Choroid plexus epithelial cell (primary cell): ENCODE measurements at places on chromosomes 4 and X.
A peak's percentile ranks its signal among the peaks of the same experiment; 100 is the strongest.

- peak; percentile 23 for DNase-seq
Measured at GRCh38 chr4:172514011-172514410, 654.6 kb upstream of the GALNT7 start.

GRCh38 chrX:40100537-40101429, 3.0 kb upstream of the BCOR start:
- no peak for DNase-seq

- DNase-seq, result peak; percentile 7
Measured at GRCh38 chrX:87528487-87528886, 10.9 kb downstream of the KLHL4 start.

GRCh38 chr4:81116566-81116965, 86.1 kb downstream of the BMP3 start:
- no peak for DNase-seq

- peak; percentile 33 for DNase-seq
Measured at GRCh38 chrX:141642979-141643378, 53.5 kb downstream of the SPANXA2 start.

DNA sequence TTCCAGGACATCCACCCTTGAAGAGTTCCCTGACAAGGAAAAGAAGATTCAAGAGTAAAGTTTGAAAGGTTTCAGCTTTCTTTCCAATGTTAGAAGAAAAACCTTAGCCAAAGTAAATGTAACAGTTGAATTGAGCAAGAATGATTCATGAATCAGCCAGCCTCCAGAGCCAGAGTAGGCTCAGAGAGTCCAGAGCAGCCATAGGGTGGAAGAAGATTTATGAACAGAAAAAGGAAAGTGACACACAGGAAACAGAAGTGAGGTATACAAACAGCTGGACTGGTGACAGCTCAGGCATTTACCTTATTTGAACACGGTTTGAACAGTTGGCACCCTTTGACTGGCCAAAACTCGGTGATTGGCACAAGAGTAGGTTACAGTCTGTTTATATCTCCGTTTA, 63.2 kb downstream of the QDPR start:
- peak; percentile 78 for DNase-seq

GRCh38 chr4:162659716-162660115, 495.9 kb upstream of the FSTL5 start:
- no peak for DNase-seq
